ENCODE measurements at places on chromosomes 3 and 15.

DNA sequence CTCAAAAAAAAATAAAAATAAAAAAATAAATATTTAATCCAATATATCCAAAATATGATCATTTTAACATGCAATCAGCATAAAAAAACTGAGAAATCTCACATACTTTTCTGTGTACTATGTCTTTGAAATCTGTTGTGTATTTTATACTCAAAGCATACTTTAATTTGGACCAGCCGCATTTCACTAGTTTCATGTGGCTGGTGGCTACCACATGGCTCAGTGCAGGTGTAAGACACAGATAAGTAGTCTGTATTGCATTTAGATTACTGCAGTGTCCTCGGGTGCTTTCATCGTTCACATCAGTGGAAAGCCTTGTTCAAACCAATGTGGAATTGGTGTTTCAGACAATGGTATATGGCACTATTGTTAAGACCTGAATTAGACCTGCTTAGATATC lies 11.0 kb downstream of the CRTC3 start:
- no peak for DNase-seq

- peak; percentile 65 for DNase-seq
Observed at GRCh38 chr3:150761831-150762661, 923 bp downstream of the SIAH2 start.

DNA sequence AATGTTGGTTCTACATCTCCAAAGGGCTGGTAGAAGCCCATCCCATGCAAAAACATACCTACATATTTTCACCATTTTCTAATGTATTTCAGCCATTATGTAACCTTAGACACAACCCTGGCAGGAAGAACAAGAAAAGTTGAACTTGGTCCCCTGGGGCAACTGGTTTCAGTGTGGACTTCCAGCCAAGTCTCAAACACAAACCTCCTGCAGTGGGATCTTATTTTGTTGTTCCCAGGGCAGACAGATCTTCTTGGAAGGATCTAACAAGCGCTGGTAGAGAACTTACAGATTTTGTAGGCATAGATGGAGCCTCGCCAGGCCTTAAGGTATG lies 96.3 kb downstream of the ADAMTS17 start:
- no peak for DNase-seq

GRCh38 chr15:73540161-73540560 lies 93.0 kb downstream of the NPTN start:
- DNase-seq: no peak

- DNase-seq: no peak
Observed at GRCh38 chr3:136893848-136894443, 31.9 kb downstream of the NCK1 start.

DNA sequence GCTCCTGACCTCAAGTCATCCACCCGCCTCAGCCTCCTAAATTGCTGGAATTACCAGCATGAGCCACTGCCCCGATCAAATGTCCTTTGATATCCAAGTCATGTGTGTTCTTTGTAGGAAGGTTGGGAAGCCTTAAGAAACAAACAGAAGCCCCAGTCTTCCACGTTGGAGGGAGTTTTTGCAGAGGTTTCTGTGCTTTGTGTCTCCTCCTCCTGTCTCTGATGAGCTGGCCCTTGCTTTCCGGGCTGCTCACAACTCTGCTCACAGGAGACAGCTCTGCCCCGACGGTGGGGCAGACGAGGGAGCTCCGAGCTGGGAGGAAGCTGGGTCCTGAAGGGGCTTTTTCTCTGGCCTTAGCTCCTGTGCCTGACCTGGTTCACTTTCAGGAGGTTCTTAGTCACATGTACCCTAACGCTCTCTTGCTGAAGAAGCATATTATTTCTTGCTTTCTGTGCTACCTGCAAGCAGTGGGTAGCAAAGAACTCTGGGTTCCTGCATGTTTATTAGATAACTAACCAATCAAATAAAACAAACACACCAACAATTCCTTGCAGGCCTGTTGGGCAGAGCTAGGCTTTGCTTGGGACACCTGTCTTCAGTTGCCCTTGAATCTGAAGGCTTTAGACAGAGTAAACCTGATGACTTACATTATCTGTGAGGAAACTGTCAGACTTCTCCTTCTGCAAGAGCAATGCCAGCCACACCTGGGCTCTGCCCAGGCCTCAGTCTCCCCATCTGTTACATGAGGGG lies 52.6 kb upstream of the SMAD6 start:
- no peak for DNase-seq

DNA sequence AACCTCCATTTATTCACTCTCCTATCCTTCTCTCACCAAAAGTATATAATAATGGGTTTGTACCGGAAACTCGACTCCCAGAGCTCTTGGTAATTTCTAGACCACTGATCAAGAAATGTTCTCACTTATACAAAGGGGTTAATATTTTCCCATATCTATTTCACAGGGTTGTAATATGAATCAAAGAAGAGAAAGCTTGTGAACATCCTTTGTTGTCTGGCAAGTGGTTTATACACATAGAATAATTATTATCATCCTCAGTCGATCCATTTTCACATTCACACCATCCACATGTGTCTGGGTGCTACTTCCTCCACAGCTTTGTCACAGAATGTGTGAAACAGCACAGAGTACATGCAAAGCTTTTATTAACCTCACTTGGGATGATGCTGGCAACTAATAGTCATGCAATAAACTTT lies 29.9 kb upstream of the STT3B start:
- DNase-seq: no peak

GRCh38 chr15:81146006-81146405 lies 11.9 kb downstream of the CFAP161 start:
- no peak for DNase-seq

DNA sequence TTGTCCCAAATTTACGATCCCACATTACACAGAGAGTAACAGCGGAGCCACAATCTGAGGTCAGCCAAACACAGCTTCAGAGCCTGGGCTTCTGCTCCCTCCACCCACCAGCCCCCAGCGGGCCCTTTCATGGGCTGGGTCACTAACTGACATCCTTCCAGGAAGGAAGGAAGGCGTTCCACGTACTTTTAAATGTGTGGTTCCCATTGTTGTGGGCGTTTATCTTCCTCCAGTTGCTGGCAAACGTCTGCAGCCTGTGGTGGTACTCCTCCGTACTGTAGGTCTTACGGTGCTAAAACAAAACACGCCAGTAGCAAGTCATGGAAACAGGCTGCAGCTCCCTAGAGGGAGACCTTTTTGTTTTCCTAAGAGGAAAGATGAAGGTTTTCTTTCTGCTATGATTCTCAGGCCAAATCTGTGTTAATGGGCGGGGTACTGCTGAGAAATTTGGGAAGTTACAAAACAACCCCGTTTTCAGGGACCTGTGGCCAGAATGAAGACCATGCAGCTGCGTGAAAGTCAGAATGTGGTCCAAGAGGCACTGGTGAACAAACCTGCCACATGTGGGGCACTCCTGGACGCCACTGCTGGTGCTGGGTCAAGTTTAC lies 7.6 kb downstream of the CTSH start:
- DNase-seq: no peak

GRCh38 chr15:33124279-33124678 lies 70.2 kb downstream of the FMN1 start:
- DNase-seq: no peak

- peak; percentile 23 for DNase-seq
Observed at GRCh38 chr15:70379938-70380883, 282.5 kb upstream of the TLE3 start.

GRCh38 chr15:33149919-33150318 lies 44.6 kb downstream of the FMN1 start:
- no peak for DNase-seq

GRCh38 chr15:89192766-89193165 lies 28.6 kb downstream of the RLBP1 start:
- DNase-seq: no peak

GRCh38 chr15:61396235-61396919 lies 167.3 kb upstream of the RORA start:
- DNase-seq: no peak

DNA sequence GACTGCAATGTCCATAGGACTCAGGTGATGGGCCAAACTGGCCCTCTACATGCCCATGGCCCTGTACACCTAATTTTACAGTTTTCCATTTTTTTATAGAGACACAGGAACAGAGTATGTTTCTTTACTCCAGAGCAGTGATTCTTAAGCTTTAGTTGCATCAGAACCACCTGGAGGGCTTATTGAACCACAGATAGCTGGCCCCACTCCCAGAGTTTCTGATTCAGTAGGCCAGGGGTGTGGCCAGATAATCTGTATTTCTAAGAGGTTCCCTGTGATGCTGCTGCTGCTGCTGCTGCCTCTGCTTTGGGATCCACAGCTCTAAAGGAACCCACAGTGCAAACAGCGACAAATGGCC lies 5.1 kb downstream of the RBP1 start:
- DNase-seq: no peak

GRCh38 chr15:91021516-91022074 lies 799 bp downstream of the VPS33B start:
- DNase-seq: no peak

- no peak for DNase-seq
Observed at GRCh38 chr3:48711727-48712126, 5.3 kb downstream of the IP6K2 start.

DNA sequence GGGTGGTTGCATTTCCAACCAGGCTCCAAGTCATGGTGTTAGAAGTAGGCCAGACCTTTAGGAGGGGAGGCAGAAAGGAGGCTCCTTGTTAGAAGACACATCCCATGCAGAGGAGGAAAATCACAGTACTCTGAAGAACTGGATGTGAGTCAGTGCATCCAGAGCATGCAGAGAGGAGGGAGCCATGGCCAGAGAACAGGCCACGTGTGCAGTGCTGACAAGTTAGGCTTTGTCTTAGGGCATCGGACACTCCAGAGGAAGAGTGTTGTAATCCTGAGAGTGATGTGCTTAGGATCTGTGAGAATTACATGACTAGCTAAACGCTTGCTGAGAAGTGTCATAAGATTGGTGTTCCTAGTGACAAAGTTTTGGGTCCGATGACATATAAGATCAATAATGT lies 456.5 kb upstream of the THRB start:
- no peak for DNase-seq

DNA sequence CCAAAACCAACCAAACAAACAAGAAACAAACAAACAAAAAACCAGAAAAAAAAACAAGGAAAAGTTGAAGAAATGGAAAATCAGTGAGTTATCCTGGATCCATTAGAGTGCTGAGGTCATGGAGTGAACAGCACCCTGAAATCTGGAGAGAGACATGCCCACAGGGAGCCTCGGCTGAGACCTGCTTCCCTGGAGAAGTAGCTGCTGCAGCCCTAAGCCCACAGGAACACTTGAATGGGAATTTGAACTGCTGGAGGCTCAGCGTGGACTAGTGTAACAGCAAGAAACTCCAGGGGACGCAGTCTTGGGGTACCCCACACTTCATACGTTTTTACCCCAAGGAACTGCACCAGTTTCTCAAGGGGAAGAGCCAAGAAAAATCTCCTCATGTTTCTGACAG lies 144.1 kb upstream of the UBE3A start:
- DNase-seq: no peak

GRCh38 chr3:72641684-72642083 lies 206.6 kb downstream of the SHQ1 start:
- DNase-seq: no peak

- no peak for DNase-seq
Observed at GRCh38 chr3:191343115-191343514, 12.8 kb upstream of the UTS2B start.

GRCh38 chr3:168996622-168997021 lies 666.9 kb downstream of the MECOM start:
- DNase-seq: no peak

- DNase-seq: no peak
Observed at GRCh38 chr3:188904670-188905069, 267.1 kb upstream of the TPRG1 start.

GRCh38 chr15:57283774-57284503 lies 92.4 kb upstream of the CGNL1 start:
- no peak for DNase-seq

DNA sequence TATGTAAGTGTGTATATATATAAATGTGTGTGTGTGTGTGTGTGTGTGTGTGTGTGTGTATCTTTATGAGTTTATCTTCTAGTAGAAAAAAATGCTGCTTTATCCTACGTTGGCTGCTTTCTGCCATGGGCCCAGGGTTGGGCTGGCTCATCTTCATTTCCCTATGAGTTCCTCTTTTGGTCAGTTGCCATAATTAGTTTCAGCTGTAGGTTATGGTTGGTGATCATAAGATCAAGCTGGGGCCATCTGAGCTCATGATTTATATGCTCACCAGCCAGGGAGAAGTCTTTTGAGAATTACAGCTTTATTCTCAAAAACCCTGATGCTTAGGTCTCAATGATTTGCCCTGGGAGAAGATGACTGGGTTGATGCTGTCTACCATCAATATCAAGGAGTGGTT lies 775.8 kb upstream of the ARPP21 start:
- no peak for DNase-seq

DNA sequence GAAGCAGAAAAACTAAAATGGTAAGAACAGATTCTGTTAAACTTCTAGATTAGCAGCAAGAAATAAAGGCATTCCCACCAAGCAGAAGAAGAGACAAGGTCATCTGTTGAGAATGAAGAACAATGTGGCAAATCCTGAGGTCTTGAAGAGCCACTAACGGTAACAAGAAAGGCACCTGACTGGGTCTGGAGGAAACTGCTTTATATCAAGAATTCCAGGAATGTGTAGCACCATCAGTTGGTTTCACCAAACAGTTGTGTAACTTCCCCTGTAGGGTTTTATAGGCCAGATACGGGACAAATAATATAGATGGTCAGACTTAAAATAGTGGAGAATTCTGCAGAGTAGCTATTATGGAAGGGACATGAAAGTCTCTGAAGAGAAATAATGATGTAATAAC lies 57.3 kb downstream of the ACAP2 start:
- DNase-seq: no peak

- no peak for DNase-seq
Observed at GRCh38 chr3:55267206-55267930, 219.7 kb downstream of the WNT5A start.

DNA sequence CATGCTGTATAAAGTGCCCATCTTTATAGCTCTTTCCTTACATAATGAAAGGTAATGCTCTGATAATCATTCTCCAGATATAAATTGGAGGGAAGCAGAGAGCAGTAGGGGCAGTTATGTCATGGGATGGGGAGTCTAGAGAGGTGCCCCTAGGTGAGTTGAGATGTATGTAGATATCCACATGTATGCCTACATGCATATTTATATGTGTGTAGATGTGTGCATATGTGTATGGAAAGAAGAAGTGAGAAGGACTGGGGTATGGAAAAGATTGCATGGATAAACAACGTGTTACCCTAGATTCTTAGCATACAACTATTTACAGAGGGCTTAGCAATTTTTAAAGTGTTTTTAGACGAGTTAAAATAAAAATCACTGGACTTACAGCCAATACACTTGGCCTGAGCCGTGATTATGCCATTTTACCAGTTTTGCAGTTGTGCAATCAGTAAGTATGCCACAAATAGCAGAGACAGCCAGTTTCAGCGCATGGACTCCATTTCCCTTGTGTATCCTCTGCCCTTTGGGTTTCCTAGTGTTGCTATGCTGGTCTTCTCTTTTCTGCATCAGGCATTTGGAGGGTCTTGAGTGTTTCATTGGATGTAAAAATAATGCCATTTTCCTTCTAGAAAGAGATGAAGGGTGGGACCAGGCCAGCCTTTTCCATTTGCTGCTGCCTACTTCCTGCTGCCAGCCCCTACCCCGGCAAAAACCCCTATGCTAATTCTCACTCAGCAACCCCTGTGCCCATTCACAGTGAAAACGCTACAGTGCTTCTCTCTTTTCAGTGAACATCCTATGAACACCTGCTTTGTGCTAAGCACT lies 199.4 kb upstream of the NR2E3 start:
- DNase-seq: no peak

- no peak for DNase-seq
Observed at GRCh38 chr15:79682285-79682684, 214.5 kb downstream of the MTHFS start.

- no peak for DNase-seq
Observed at GRCh38 chr3:189355481-189356201, 183.9 kb downstream of the TPRG1 start.

Measured in ecto neural progenitor cell (in vitro differentiated cells).